ENCODE measurements at places on chromosomes 4 and X. TPM values are rescaled to one million over a fixed set of nuclear protein-coding genes. Genes with fewer than 3 reads are reported as not detected.

PRMT9 gene
- total RNA-seq = 5.2 TPM

ARHGAP4 gene
- 7.6 TPM for total RNA-seq

TMPRSS11F gene
- total RNA-seq = not detected

DNA sequence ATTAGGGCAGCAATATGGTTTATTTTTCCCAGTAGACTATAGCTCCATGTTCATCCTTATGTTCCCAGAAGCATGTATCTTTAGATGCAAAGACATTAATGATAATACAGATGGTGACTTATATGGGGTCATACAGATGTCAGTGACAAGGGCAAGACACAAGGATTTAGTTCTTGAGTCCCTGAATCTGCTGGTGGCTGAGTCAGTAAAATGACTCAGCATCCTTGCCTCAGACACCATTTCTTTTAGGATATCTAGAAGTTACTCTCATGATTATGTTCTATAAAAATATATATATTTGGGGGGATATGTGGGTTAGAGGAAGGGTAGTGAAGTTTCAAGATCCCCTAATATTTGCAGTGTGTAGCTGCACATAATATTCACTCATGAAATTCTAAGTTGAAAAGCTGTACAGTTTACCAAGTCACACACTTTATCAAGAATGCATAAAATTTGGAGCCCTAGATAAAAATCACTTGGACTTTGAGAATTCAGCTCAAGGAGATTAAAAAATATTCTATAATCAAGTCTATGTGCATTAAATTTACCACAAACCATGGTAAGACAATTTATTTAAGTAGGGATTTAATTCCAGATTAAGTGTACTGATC, 101.9 kb downstream of the LNX1 start:
- H3K36me3 ChIP-seq = no peaks in the 10 kb centered on the region
- H3K27ac ChIP-seq = no peak overlapping the region
- H3K4me1 ChIP-seq = no peaks in the 10 kb centered on the region
- DNase-seq = no peak
- no peaks in the 10 kb centered on the region for H3K27me3 ChIP-seq
- no peak overlapping the region for H3K4me3 ChIP-seq

- H3K27ac ChIP-seq = no peak overlapping the region
- H3K36me3 ChIP-seq = no peaks in the 10 kb centered on the region
- no peak for DNase-seq
- no peaks in the 10 kb centered on the region for H3K27me3 ChIP-seq
- H3K4me3 ChIP-seq = no peak overlapping the region
- H3K4me1 ChIP-seq = no peaks in the 10 kb centered on the region
These were observed 238.5 kb upstream of the BOD1L1 start for GRCh38 chr4:13865871-13866669.

- no peaks in the 10 kb centered on the region for H3K27me3 ChIP-seq
- no peak overlapping the region for H3K4me3 ChIP-seq
These were observed 66.5 kb downstream of the MAMLD1 start for GRCh38 chrX:150429594-150429993.

- H3K4me1 ChIP-seq = no peaks in the 10 kb centered on the region
- H3K27ac ChIP-seq = no peak overlapping the region
- no peak for DNase-seq
- H3K36me3 ChIP-seq = peaks cover 88% of the 10 kb centered on the region
- no peak overlapping the region for H3K4me3 ChIP-seq
- H3K27me3 ChIP-seq = no peaks in the 10 kb centered on the region
These were observed 35.1 kb downstream of the CLDN22 start for GRCh38 chr4:183284965-183285364.

GRCh38 chr4:4384837-4385236, 2.1 kb upstream of the NSG1 start:
- H3K4me3 ChIP-seq = no peak overlapping the region
- no peak overlapping the region for H3K27ac ChIP-seq
- peaks cover 33% of the 10 kb centered on the region for H3K4me1 ChIP-seq
